NCI-H524 (cell line): ENCODE measurements at places on chromosomes 6 and 20.
A peak's percentile ranks its signal among the peaks of the same experiment; 100 is the strongest.

GRCh38 chr20:48492015-48492714 is 335.6 kb downstream of the PREX1 start:
- no peak for DNase-seq

- no peak for DNase-seq
Observed at GRCh38 chr20:4840801-4841200, 119.1 kb downstream of the PRND start.

DNA sequence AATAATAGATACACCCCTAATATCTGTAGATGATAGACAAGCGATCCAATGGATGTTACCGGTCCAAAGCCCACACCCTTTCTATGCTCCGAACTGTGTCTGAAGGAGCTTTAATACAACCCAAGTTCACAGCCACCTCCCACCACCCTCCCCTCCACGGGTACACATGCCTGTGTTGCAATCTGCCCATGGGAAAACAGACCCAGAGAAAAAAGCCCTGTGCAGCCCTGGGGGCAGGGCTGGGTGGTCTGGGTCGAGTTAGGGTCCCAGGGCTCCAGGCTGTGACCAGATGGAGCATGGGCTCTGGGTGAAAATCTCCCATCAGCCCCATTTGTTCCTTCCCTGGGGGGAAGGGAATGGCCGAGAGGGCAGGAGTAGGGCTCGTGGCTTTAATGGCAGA is 65.8 kb downstream of the BANF2 start:
- DNase-seq = no peak

DNA sequence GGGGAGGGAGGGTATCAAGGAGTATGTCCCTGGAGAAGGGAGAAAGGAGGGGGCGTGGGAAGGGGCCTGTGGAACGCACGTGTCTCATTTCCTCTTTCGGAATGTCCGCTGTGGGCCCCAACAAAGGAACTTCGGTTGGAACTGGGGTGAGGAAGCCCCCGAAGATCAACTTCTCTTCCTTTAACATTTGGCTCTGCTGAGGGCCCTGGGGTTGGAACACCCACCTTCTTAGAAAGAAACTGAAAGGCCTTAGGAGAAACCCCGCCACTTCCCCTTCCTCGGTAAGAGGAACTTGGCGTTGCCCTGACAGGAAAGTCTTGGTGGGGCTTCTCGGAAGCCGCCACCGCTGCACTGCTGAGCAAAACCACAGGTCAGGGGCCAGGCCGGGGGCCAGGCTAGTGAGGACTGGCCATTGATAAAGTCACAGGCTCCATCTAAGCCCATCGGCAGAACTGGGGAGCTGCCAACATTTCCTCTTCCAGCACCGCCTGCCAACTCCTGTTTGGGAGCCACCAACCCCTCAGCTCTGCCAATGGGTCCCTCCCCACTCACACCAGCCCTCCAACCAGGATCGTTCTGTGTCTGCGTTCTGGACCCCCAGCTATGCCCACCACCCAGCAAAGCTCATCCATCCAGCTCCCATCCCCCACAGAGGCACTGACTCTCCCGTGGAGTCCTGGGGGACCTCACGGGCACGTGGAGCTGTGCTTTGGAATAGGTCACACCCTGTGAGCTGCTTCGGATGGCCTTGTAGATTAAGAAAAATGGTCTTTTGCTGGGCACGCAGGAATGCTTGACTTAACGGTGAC is 44.8 kb downstream of the FGD2 start:
- DNase-seq = no peak

DNA sequence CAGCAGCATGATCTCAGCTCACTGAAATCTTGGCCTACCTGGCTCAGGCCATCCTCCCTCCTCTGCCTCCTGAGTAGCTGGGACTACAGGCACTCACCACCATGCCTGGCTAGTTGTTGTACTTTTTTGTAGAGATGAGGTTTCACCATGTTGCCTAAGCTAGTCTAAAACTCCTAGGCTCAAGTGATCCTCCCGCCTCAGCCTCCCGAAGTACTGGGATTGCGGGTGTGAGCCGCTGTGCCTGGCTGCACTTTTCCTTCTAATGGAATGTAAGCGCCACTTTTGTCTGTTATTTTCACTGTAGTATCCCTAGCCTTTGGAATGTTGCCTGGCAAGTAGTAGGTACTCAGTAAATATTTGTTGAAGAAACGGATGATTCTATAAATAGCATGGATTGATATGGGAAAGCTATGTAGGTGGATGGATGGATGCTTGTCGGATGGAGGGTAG is 10.4 kb upstream of the TRIB3 start:
- DNase-seq = no peak

GRCh38 chr6:7166410-7167293 is 58.9 kb downstream of the RREB1 start:
- no peak for DNase-seq

- peak; percentile 22 for DNase-seq
Observed at GRCh38 chr6:6315660-6316059, 4.8 kb downstream of the F13A1 start.

DNA sequence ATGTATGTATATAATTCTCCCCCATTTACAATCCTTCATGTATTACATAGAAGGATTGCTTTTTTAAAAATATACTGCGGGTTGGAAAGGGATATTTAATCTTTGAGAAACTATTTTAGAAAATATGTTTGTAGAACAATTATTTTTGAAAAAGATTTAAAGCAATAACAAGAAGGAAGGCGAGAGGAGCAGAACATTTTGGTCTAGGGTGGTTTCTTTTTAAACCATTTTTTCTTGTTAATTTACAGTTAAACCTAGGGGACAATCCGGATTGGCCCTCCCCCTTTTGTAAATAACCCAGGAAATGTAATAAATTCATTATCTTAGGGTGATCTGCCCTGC is 3.6 kb downstream of the FOXC1 start:
- no peak for DNase-seq

GRCh38 chr20:1322511-1323245 is 6.3 kb downstream of the SDCBP2 start:
- DNase-seq = no peak

DNA sequence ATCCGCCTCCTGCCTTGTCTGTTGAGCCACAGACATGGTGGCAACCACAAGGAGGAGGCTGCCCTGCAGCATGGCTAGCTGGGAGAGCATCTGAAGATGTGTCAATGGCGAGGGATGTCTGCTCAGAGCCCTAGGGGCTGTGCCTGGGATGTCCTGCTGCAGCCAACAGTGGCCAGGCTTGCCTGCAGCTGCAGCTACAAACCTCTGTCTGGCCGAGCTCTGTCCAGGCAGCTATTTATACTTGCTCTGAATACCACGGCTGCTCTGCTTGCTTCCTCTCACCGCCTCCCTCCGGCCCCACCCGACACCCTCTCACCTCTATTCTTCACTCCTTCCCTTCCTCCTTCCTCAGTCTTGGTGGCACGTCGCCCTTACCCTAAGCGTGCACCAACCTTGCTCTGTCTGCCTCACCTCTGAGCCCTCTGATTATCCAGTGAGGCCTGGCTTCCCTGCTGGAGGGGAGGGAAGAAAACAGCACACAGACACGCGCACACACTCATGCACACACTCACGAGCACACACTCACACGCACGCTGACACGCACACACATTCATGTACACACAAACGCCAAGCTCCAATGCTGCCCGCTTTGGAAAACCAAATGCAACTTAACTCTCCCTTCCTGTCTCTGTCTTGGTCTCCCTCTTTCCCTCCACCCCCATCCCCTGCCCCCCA is at the start of gene ANGPT4:
ANGPT4 (minus strand) TSS at position 210 of the 675 bp plus-strand sequence; CDS start at position 90, 120 bp downstream.
- DNase-seq = no peak

- DNase-seq = no peak
Observed at GRCh38 chr6:2630891-2631571, 119.7 kb downstream of the MYLK4 start.

DNA sequence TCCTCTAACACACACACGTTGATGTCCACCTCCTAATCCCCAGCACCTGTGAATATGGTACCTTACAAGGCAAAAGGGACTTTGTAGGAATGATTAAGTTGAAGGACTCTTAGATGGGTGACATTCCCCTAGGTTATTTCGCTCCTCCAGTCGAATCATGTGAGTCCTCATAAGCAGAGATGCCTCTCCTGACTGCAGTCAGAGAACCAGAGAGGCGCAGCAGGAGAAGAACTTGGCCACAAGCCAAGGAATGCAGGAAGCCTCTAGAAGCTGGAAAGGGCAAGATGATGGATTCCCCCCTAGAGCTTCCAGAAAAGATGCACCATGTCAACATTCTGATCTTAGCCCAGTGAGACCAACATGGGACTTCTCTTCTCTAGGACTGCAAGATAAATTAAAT is 133.1 kb upstream of the PTPRT start:
- DNase-seq = peak; percentile 17

- DNase-seq = no peak
Observed at GRCh38 chr6:91167846-91168245, 581.0 kb upstream of the MAP3K7 start.

- DNase-seq = no peak
Observed at GRCh38 chr20:54069501-54069971, 858 bp downstream of the BCAS1 start.

- DNase-seq = no peak
Observed at GRCh38 chr6:2741756-2742155, 9.0 kb downstream of the MYLK4 start.
